ENCODE measurements at places on chromosomes 13 and 19.
A peak's percentile ranks its signal among the peaks of the same experiment; 100 is the strongest.

- DNase-seq, result no peak
Measured at GRCh38 chr13:23074075-23074828, 106.5 kb upstream of the SGCG start.

DNA sequence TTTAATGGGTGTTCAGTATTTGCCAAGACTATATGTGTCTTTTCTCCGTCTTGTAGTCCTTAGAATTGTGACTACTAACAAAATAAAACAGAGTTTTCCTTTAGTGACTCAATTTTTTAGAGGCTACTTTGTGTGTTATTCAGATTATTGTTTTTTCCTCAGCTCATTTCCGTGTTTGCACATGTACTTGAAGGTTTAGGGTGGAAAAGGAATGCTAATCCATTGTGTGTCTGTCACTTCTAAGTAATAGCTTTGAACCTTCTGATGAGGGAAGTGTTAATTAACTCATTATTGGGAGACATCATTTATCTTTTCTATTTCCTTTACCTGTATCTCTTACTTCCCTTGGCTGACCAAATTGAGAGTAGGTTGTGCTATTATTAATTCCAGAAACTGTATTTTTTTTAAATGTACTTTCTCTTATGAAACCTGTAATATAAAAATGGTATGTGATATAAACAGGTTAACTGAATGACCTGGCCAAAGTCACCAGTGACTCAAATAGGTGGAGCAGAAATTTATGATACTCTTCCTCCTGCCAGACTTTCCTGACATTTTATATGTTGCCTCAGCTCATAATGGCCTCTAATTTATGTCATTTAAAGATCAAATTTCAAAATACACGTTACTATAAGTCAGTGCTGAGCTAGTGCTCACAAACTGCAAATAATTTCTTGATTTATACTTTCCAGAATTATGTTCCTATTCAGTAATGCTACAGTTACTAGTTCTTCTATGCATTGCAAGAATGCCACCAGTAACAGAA is 88.8 kb downstream of the LMO7 start:
- peak; percentile 74 for DNase-seq

- no peak for DNase-seq
Measured at GRCh38 chr13:51728972-51729371, 75.0 kb downstream of the DHRS12 start.

GRCh38 chr13:48263196-48263595 is 30.2 kb downstream of the ITM2B start:
- DNase-seq, result no peak

- DNase-seq, result no peak
Measured at GRCh38 chr13:28729541-28729940, 10.8 kb upstream of the SLC46A3 start.

DNA sequence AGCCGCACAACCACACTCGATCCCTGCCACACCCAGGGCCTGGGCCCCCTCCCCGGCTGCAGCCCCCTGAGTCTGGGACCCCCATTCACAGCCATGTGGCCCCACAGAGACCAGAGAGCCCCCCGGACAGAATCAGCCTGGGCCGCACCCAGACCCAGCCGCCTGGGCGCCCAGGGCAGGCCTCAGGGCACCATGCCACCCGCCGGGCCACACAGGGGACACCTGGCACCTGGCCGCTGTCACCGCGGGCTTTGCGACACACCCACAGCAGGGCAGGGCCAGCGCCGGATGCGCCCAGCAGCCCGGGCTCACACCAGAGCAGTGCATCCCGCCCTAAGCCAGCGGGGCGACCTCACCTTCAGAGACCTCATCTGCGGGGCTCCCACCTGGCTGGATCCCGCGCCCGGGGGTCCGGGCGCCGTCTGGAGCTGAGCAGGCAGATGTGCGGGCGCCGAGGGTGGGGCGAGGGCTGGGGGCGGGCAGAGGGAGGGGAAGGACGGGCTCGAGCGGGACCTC is 443 bp downstream of the TBXA2R start:
- DNase-seq, result no peak

GRCh38 chr13:44403461-44404056 is 29.9 kb downstream of the SERP2 start:
- DNase-seq, result no peak

DNA sequence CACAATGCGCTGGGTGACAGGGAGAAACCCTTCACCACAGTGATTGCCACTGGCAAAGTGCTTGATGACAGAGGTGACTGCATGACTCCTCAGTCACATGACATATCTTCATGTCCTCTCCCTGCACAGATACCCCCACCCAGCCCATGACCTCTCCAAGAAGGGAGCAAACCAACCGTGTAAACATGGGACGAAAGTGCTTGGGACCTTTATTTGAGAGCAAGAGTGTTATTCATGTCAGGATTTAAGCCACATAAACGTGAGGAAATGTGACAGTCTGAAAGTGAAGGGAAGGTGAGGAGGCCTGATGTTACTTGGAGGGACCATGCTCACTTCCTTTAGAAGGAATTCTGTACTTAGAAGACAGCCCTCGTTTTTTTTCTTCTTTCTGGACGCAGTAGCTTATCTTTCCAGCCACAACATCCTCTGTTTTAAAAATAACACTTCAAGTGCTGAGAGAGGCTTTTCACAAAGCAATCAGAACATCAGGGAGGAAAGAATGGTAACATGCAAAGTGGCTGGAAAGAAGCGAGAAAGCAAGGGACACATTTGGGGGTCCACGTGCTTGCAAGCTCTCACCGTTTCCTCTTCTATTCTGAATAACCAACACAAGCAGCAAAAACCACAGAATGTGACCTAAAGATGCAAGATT is 35.6 kb downstream of the EPS15L1 start:
- no peak for DNase-seq

DNA sequence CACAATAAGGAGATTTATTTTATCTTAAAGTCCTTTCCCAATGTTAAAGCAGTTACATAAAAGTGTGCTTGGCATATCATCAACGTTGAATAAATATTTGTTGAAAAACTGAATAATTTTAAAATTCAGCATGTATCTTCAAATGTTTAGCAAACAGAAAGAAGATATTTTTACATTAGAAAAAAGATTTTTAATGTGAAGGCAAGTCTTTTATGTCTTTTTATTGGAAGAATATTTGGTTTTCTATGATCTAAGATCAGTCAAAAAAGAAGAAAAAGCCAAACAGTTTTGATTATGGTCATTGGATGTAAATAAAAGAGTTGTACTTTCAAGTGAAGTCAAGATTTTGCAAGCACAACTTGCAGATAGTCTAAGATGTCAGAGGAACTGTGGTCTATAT is 397.4 kb downstream of the DACH1 start:
- no peak for DNase-seq

DNA sequence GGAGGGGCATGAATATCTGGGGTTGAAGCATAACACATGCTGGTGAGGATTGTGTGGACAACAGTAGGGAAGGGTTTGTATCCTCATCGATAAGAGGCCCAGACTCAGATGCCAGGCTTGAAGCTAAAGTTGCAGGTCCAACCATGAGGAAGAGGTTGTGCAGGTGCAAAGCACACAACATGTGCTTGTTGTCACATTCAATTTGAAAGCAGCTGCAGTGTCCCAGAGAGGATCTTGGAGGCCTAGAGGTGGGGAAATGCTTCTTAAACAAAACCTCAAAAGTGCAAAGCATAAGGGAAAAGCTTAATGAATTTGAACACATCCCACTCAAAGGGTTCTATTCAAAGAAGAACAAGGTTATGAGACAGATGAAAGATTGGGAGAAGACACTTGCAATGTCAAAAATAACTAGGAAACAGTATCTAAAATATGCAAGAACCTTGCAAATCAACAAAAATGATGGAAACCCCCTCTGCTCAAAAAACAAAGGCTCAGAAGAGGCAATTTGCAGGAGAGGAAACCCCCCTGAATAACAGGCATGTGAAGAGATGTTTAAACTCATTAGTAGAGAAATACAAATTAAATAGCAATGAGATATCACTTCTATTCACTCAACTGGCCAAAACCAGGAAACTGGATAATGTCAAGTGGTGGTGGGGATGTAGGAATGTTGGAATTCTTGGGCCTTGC is 187.1 kb downstream of the KATNAL1 start:
- DNase-seq, result no peak

DNA sequence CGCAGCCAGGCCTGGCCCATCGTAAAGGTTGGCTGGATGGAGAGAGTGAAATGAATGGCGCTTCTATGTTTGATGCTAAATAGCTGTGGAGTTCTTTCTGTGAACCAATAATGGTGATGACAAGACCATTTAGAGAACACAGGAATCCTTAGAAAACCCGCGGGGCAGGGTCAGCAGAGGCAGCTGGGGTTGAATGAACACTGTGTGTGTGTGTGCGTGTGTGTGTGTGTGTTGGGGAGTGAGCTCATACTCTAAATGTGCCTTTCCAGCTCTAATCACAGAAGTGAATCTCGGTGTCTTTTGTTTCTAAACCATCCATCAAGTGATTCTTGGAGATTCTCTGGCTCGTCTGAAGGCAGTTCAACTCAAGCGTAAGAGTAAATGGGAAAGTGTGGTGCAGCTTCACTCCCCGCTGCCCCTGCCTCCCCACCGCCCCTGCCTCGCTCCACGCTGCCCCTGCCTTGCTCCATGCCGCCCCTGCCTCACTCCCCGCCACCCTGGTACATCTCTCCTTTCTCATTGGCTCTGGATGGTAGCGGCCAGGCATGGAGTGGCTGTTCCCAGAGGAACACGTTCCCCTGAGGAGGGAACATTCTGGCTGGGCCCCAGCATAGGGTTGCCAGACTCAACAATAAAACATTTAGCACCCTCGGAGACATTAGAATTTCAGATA is 21.2 kb downstream of the TMPRSS9 start:
- no peak for DNase-seq

DNA sequence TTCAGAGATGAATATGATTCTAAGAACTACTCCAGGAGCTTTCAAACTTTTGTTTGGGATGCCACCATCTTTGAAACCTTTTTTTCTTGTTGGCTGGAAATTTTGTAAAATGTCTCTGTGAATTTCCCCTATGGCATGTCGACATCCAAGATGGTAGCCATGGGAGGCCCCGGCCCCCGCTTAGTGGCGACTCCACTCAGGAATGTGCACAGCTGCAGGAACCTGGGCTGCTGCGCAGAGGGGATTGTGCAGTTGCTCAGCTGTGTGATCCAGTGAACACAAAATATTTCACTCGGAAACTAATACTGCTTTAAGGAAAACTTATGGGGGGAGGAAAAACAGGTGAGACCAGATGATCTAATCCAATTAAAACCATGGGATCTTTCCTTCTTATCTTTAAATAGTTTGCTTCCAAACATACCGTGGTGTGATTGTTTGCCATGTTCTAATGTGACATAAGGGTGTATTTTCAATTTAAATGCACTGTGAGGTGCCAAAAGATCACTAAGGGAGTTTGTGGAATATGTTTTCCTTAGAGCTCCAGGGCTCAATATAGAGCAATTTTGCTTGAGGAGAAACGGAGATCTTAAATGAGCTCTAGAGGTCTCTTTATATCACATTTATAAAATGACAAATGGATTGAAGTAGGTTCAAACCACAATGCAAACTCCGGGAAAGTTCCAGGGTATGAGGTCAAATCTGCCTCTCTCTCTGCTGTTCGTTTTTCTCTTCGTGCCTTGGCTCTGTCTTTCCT is 497.7 kb downstream of the FGF9 start:
- no peak for DNase-seq

- DNase-seq, result no peak
Measured at GRCh38 chr13:54029720-54030119, 1001.1 kb downstream of the OLFM4 start.

- no peak for DNase-seq
Measured at GRCh38 chr19:30334841-30335240, 37.3 kb upstream of the ZNF536 start.

DNA sequence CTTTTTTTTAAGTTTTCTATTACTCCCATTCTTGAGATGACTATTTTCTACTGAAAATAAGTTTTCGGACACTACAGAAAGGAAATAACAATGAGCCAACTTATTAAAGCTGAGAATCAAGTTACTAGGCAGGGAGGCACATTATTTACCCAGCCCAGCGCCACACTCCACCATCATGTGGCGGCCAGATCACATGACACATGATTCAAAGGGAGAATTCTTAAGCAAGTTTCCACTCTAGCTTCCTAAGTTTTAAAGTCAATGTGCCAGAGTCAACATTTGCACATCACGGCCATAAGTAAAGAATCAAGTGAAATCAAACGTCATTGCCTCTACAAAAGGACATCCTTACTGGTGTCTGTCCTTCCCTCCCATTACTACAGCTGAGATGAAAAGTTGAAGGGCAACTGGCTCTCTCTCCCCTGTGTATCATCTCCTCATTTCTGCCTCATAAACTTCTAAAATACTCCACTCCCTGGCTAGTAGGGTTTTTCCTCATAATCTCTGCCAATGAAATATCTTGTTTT is 81.7 kb downstream of the KLF12 start:
- no peak for DNase-seq

- no peak for DNase-seq
Measured at GRCh38 chr13:29563941-29564340, 31.5 kb downstream of the SLC7A1 start.

DNA sequence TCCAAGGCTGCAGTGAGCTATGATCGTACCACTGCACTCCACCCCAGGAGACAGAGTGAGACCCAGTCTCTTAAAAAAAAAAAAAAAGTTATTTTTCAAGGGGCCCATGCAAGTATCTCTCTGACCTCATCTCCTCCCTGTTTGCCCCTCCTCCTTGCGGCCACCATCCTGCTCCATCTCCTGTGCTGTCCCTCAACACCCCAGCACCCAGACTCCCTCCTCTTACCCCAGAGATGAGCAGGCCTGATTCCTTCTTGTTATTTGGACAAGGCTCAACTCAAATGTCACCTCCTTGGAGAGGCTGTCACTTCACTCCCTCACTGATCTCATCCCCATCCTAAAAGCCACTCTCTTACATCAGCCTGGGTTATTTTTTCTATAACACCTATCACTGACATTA is 4.4 kb downstream of the RYR1 start:
- no peak for DNase-seq

DNA sequence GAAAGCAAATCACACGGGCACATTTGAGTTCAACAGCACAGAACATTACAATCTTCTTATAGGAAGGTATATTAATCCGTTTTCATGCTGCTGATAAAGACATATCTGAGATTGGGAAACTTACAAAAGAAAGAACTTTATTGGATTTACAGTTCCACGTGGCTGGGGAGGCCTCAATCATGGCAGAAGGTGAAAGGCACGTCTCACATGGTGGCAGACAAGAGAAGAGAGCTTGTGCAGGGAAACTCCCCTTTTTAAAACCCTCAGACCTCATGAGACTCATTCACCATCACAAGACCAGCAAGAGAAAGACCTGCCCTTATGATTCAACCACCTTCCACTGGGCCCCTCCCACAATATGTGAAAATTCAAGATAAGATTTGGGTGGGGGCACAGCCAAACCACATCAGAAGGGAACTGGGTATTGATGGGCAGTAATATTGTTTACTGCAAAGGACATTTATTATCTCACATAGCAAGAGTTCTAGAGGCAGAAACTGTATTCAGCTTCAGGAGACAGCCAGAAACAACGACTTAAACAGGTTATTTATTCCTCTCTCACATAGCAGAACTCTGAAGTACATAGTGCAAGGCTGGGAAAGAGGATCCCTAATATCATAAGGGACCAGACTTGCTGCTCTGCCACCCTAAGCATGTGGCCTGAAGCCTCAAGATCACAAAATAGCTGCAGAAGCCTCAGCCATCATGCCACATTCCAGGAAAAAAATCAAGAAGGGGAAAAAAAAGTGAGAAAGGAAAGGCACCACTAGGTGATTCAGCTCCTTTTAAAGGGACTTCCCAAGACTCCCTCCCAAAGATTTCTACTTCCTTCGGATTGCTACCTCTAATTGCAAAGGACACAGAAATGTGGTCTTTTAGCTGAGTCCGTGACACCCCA is 23.1 kb downstream of the FXYD5 start:
- no peak for DNase-seq

- DNase-seq, result peak; percentile 21
Measured at GRCh38 chr19:17488593-17489391, 18.5 kb downstream of the SLC27A1 start.

Measured in NCI-H748 treated with DMSO at 0.1 percent for 48 hours (cell line).